ENCODE measurements at places on chromosomes 7 and 10.
A peak's percentile ranks its signal among the peaks of the same experiment; 100 is the strongest.

- no peak for DNase-seq
Observed at GRCh38 chr7:749140-749551, 22.1 kb upstream of the PRKAR1B start.

- no peak for DNase-seq
Observed at GRCh38 chr10:77071001-77071511, 566.6 kb downstream of the KCNMA1 start.

DNA sequence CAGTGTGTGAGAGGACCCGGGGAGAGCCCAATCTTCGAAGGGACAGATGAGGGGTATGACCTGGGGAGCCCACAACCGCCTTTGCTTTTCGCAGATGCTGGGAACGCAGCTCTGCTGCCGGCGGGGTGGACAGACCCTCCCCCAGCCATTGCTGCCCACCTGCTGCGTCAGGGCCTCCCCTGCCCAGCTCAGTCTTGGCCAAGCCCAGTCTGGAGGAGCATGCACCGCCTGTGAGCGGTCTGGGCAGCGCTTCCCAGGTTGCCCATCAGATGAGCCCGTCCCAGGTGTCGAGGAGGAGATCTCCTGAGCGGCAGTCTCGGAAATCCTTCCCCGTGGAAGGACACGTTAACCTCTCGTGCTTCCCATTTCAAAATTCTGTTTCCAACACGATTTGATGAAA lies 17.3 kb upstream of the AP5Z1 start:
- no peak for DNase-seq

- DNase-seq: no peak
Observed at GRCh38 chr10:87691506-87692070, 31.9 kb downstream of the PAPSS2 start.

GRCh38 chr10:28600056-28600455 lies 67.1 kb downstream of the WAC start:
- no peak for DNase-seq

GRCh38 chr10:97571622-97572021 lies 957 bp upstream of the ANKRD2 start:
- no peak for DNase-seq

DNA sequence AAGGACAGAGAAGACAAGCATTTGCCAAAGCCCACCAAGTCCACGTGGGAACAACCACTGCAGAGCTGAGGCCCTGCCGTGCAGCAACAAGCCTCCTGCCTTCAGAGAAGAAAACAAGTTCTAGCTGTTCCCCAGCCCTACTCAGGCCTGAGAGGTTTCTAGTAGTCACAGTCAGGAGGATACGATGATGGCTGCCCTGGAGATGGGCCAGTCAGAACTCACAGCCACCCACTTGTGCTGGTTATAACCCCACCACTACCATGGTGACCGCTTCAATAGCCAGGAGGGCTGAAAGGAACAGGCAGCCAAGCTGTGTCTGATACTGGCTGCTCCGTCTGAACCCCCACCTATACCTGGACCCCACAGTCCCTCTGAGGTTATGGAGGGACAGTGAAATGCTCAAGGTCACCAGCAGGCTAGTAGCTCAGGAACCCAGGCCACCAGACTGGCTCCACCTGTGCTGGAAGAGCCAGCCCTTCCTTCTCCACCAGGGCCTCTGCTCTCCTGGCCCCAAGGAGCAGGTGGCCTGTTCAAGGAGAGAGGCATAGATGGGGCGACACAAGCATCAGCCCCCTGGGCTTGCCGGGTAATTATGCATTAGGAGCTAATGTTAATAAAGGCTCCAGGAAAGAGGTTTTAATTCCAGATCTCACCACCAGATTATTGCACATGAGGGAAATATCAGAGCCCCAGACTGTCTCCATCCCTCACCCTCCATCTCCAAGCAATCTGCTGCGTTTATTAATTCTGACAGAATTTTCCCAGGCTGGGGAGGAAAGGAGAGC lies 125.8 kb upstream of the PCBD1 start:
- DNase-seq: no peak

DNA sequence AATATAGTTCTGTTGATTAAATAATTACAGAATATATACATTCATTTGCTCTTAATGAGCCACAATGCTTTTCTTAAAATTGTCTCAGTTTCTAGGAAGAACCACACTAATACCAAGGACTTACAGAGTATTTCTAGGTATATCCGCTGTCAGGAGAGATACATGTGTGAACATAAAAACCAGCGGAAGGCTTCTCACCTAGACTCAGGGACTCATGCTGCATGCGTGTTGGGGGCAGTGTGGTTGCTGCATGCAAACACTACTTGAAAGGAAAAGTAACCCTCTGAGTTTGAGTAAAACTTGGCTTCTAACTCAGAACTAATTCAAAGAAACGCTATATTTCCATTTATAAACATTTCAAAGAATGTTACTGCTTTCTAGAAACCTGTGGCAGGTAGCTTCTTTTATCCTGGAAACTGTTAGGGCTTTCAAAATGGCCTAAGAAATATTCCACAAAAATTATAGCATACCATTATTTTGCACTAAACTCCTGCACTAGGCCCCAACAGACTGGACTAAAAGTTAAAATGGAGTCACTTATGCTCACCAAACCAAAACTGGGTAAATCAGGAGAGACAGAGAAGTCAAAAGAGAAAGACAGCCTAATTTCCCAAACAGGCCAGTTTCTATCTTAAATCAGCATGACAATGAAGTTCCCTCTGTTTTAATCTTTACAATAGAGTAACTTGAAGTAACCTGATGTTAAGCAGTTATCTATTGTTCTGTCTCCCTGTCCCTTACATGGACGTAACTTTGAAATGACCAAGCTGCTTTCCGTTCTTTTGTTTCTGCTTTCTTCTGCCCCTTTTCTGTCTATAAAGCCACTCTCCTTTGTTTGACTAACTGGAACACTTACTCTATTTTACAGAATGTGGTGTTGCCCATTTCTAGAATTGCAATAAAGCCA lies 95.2 kb upstream of the FAM133B start:
- no peak for DNase-seq

DNA sequence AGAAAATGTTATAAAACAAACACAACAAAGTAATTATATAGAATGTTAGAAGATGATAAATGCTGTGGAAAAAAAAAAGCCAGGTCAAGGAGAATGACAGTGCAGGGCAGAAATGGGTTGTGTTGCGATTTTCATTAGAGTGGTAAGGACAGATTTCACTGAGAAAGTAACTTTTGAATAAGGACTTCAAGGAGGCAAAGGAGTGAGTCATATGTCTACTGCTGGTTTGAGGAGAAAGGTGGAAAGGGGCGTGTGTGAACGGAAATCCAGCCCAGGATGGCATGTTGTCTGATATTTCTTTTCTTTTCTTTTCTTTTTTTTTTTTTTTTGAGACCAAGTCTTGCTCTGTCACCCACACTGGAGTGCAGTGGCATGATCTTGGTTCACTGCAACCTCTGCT lies 12.3 kb upstream of the DLD start:
- no peak for DNase-seq

DNA sequence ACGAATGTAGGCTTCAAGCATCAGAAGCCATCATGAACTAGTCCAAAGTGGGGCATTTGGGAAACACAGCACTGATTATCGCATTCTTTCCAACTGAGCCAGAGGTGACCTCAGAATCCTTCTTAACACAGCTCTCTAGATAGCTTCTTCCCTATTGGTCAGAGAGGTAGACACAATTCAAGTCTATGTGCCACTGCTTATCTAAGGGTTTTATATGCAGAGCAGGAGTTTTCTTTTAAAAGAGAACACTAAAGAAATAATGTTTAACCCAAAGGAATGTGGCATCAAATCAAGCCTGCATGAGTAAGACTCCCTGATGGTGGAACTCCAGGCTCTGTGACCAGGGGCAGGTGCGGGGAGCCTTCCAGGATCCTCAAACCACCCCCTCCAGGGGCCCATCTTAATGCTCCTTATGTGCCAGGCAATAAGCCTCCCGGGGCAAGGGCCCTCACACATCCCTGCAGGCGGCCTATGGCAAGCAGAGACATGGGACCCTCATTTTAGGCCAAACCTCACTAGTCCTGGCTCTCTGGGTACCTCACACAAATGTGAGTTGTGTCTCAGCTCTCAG lies 13.8 kb downstream of the HSPA12A start:
- no peak for DNase-seq

DNA sequence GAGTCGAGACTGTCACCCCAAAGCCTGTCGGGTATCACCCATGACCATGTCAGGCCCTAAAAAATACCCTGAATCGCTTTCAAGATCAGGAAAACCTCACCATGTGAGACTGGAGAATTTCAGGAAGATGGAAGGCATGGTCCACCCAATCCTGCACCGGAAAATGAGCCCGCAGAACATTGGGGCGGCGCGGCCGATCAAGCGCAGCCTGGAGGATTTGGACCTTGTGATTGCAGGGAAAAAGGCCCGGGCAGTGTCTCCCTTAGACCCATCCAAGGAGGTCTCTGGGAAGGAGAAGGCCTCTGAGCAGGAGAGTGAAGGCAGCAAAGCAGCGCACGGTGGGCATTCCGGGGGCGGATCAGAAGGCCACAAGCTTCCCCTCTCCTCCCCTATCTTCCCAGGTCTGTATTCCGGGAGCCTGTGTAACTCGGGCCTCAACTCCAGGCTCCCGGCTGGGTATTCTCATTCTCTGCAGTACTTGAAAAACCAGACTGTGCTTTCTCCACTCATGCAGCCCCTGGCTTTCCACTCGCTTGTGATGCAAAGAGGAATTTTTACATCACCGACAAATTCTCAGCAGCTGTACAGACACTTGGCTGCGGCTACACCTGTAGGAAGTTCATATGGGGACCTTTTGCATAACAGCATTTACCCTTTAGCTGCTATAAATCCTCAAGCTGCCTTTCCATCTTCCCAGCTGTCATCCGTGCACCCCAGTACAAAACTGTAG lies 176.2 kb downstream of the RTKN2 start:
- DNase-seq: no peak

- no peak for DNase-seq
Observed at GRCh38 chr10:78255796-78256638, 222.4 kb downstream of the RPS24 start.

- peak; percentile 23 for DNase-seq
Observed at GRCh38 chr7:142303650-142304049, 45.8 kb upstream of the PRSS58 start.

DNA sequence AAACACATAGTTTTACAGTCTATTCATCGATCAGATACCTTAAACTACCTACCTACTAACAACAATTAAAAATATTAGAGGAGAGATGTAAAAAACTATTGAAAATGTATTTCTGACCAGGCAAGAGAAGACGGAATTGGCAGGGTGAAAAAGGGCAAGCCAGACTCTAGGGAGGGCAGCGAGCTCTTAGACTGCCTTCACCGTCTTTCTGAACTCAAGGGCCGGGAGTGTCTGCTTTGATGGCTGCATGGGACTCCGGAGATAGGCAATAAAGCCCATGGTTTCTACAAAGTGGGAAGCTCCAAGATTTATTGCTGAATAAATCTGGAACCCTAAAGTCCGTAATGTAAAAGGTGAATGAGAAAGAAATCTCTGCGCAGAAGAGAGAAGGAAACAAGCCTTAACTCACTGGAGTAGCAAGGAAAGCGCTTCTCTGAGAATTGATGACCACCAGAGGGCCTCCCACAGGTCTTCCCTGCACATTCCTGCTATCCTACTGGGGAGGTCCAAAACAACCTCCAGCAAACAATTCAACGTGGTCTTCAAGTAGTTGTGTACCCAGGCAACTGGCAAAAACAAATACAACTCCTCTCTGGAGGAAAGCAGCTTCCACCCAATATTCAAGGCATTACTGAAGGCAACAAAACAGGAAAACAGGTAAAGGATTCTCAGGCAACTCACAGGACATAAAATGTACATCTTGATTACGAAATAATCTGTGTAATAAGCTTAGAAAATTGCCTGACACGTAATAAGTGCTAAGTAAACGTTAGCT lies 181.3 kb downstream of the SDK1 start:
- DNase-seq: no peak

GRCh38 chr10:33506838-33507661 lies 172.6 kb upstream of the NRP1 start:
- DNase-seq: peak; percentile 32

- peak; percentile 24 for DNase-seq
Observed at GRCh38 chr10:69464801-69465401, 13.6 kb downstream of the TSPAN15 start.

GRCh38 chr10:98433881-98434732 lies 12.6 kb downstream of the HPS1 start:
- DNase-seq: no peak

DNA sequence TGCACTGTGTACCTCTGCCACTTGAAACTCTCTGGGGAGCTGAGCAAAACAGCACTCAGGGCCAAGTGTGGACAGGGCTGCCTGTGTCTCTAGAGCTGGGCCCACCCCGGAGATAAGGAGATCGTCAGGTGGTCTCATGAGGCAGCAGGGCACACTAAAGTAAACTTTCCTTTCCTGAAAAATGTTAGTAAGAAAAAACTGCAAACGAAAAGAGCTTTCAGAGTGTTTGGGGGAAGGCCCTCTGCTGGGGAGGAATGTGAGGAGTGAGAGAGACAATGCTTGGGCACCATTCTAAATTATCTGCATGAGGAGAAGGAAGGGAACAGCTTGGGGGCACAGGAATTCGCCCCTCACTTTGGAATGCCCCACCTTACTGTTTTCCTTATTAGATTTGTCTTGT lies 127.7 kb downstream of the ATXN7L1 start:
- no peak for DNase-seq

GRCh38 chr7:27967639-27968038 lies 213.0 kb downstream of the JAZF1 start:
- DNase-seq: no peak

GRCh38 chr10:33306126-33306525 lies 28.3 kb downstream of the NRP1 start:
- DNase-seq: no peak

DNA sequence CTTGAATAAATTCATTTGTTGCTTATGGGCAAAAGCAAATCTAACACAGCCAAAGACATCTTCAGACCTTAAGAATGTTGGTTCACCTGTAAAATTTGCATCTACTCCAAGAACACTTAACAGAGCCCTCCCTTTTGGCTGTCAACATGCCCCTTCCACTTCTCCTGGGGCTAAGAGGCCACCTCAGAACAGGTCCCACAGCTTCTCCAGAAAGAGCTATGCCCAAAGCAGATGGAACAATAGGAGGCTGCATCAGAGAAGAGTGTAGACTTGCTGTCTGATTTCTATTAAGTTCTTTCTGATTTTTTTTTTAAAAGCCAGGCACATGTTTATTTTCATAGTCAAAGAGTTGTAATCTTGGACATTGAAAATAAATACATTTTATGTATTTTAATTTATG lies 26.1 kb upstream of the TRIL start:
- no peak for DNase-seq

DNA sequence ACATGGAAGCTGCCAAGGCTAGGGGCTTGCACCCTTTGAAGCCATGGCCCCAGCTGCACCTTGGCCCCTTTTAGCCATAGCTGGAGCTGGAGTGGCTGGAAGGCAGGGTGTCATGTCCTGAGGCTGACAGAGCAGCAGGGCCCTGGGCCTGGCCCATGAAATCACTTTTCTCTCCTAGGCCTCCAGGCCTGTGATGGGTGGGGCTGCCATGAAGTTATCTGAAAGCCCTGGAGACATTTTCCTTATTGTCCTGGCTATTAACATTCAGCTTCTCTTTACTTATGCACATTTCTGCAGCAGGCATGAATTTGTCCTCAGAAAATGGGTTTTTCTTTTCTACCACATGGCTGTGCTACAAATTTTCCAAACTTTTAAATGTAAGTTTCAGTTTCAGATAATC lies 106.9 kb upstream of the ELMO1 start:
- no peak for DNase-seq

DNA sequence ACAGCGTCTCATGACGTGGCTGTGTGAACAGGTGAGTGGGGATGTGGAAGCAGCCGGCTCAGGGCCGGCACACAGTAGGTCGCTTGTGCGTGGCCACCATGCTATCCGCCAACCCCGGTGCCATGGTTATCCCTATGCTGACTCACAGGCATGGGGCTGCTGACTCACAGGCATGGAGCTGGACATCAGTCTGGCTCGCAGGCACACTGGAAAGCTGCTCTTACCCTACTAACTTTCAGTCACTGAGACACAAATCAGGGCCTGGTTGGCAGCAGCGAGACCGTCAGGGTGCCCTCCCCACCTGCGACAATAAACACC lies 341.9 kb downstream of the PTPRN2 start:
- no peak for DNase-seq

Data from GM20000 (cell line).